Naive B cell (primary cell): ENCODE measurements at places on chromosomes 6 and 20. TPM values are rescaled to one million over a fixed set of nuclear protein-coding genes. Genes with fewer than 3 reads are reported as not detected.

- H3K36me3 ChIP-seq, result no peaks in the 10 kb centered on the region
- no peak for DNase-seq
- H3K4me1 ChIP-seq, result peaks cover 42% of the 10 kb centered on the region
- H3K27ac ChIP-seq, result no peak overlapping the region
- no peak overlapping the region for H3K4me3 ChIP-seq
These were observed 31.4 kb downstream of the FOXP4 start for GRCh38 chr6:41577356-41578216.

- no peaks in the 10 kb centered on the region for H3K36me3 ChIP-seq
- H3K27ac ChIP-seq, result no peak overlapping the region
- no peaks in the 10 kb centered on the region for H3K4me1 ChIP-seq
- H3K4me3 ChIP-seq, result no peak overlapping the region
These were observed 55.7 kb upstream of the HDGFL1 start for GRCh38 chr6:22513667-22514066.

DNA sequence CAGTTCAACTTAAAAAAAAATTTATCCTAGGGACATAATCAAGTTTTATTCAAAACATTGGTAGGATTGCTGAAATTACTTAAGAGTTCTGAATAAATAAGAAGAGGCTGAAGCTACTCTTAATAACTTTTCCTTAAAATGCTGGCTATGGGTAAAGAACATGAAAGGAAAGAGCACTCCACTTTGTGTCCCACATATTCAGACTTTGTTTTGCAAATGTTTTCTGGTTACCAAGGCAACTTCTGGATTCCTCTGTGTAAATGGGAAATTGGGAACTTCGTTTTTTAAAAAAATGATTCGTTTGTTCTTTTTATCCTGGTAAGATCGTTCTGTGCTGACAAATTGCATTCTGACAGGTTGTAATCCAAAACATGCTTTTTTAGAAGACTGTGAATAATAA lies 115.0 kb downstream of the KIF6 start:
- no peak overlapping the region for H3K4me3 ChIP-seq
- DNase-seq, result no peak
- H3K36me3 ChIP-seq, result no peaks in the 10 kb centered on the region
- no peaks in the 10 kb centered on the region for H3K4me1 ChIP-seq
- peaks cover 8% of the 10 kb centered on the region for H3K27me3 ChIP-seq
- H3K27ac ChIP-seq, result no peak overlapping the region

LAMP5 gene
- 0.96 TPM for polyA plus RNA-seq

DNA sequence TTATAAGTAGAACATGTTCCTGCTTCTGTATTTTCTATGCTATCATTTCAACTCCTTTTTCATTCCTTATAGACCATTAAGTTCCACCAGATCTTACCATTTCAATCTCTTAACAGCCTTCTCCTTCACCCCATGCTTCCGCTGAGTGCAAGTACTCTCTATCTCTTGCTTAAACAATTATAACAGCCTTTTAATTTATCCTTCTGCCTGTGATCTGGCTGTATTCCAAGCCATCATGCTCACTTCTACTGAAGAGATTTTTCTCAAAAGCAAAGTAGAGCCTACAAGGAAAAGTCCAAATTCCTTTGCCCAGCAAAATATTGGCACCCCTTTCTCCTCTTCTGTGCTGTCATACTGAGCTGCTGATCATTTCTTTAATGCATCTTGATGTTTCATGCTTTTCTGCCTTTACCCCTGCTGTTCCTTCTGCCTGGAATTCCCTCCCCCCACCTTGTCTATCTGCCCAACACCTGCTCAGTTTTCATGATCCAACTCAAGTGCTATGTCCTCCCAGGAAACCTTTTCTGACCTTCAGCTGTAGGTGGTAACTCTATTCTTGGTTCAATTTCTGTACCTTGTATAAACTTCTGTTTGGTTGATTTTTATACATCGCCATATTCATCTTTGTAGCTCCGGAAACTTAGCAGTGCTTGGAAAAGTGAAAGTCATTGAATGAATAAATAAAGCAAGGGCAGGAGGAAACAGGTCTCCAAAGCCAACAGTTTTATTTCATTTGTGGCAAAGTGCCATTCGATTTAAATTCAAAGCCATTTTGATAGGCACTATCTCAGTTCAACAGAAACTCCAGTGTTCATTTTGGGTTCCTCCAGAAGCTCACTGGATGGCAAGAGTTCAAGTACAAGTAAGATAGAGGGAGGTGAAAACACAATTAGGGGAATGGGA lies 10.5 kb upstream of the BMP2 start:
- no peak overlapping the region for H3K27ac ChIP-seq
- H3K36me3 ChIP-seq, result no peaks in the 10 kb centered on the region
- H3K4me3 ChIP-seq, result no peak overlapping the region
